Airway epithelial cell (primary cell): ENCODE measurements at places on chromosomes 12 and 14. TPM values are rescaled to one million over a fixed set of nuclear protein-coding genes. Genes with fewer than 3 reads are reported as not detected.

Gene CIDEB
- total RNA-seq = 2.2 and 2.7 TPM in 2 replicates

Gene ATXN7L3B
- 14.5 and 19.0 TPM in 2 replicates for total RNA-seq

Gene HOXC4
- total RNA-seq = not detected in 2 replicates

Gene DDN
- total RNA-seq = 0.28 and 0.78 TPM in 2 replicates

Gene BATF
- 2.1 and 7.3 TPM in 2 replicates for total RNA-seq

Gene KRT77
- total RNA-seq = 0.09 and 0.21 TPM in 2 replicates

Gene GPR162
- 0.09 and 0.21 TPM in 2 replicates for total RNA-seq

Gene ADCY4
- 0.85 and 1.6 TPM in 2 replicates for total RNA-seq

Gene RNASE4
- 9.0 and 11.1 TPM in 2 replicates for total RNA-seq

Gene LALBA
- total RNA-seq = not detected in 2 replicates

Gene POTEG
- total RNA-seq = not detected in 2 replicates

Gene PLEKHG7
- not detected in 2 replicates for total RNA-seq

Gene SLC7A8
- 12.0 and 19.0 TPM in 2 replicates for total RNA-seq

Gene SRGAP1
- 3.3 and 6.0 TPM in 2 replicates for total RNA-seq

Gene AQP6
- total RNA-seq = 0.14 TPM in 1 of 2 replicates, not detected in the other

Gene TSPAN8
- not detected in 2 replicates for total RNA-seq

Gene NFE2
- total RNA-seq = not detected in 2 replicates

Gene PRICKLE1
- total RNA-seq = 2.0 and 3.4 TPM in 2 replicates

Gene BEST3
- not detected in 2 replicates for total RNA-seq

Gene OLR1
- total RNA-seq = 0.07 TPM in 1 of 2 replicates, not detected in the other

Gene BDKRB2
- total RNA-seq = 3.9 and 5.3 TPM in 2 replicates

Gene TTC9
- 14.1 and 16.3 TPM in 2 replicates for total RNA-seq

Gene CACNB3
- total RNA-seq = 14.7 and 22.0 TPM in 2 replicates

Gene MANSC4
- total RNA-seq = not detected in 2 replicates

Gene HOXC13
- not detected in 2 replicates for total RNA-seq

Gene RBM25
- total RNA-seq = 26.4 and 26.7 TPM in 2 replicates

Gene KRT79
- total RNA-seq = not detected in 2 replicates

Gene TPPP2
- total RNA-seq = not detected in 2 replicates

Gene SLC6A15
- total RNA-seq = 13.4 and 15.0 TPM in 2 replicates

Gene CD163L1
- not detected in 2 replicates for total RNA-seq

Gene WSCD2
- total RNA-seq = 0.28 TPM in 1 of 2 replicates, not detected in the other

Gene SOAT2
- 0.07 TPM in 1 of 2 replicates, not detected in the other for total RNA-seq

Gene MMP14
- 187 and 214 TPM in 2 replicates for total RNA-seq

Gene PPTC7
- total RNA-seq = 7.1 and 9.6 TPM in 2 replicates

Gene FKBP11
- total RNA-seq = 11.4 and 12.8 TPM in 2 replicates

Gene SRRM4
- not detected in 2 replicates for total RNA-seq

Gene PRB2
- total RNA-seq = not detected in 2 replicates

Gene HSPB8
- 3.4 and 4.2 TPM in 2 replicates for total RNA-seq

Gene TAMALIN
- 0.07 and 0.70 TPM in 2 replicates for total RNA-seq

Gene PLXNC1
- total RNA-seq = 0.05 and 0.35 TPM in 2 replicates

Gene INHBC
- total RNA-seq = 0.74 TPM in 1 of 2 replicates, not detected in the other

Gene TESPA1
- not detected in 2 replicates for total RNA-seq

Gene PPP4R4
- total RNA-seq = 6.3 and 8.9 TPM in 2 replicates

Gene ADAMTS20
- total RNA-seq = not detected in 2 replicates

Gene SLCO1C1
- total RNA-seq = not detected in 2 replicates

Gene CD27
- not detected in 2 replicates for total RNA-seq

Gene PGF
- 51.8 and 57.1 TPM in 2 replicates for total RNA-seq

Gene RFX4
- not detected in 2 replicates for total RNA-seq

Gene MMP17
- total RNA-seq = 4.6 and 7.8 TPM in 2 replicates

Gene ABCC9
- 0.05 and 0.35 TPM in 2 replicates for total RNA-seq

Gene SMCO2
- 0.56 TPM in 1 of 2 replicates, not detected in the other for total RNA-seq

Gene C3AR1
- total RNA-seq = not detected in 2 replicates
